ENCODE measurements at places on chromosomes 16 and 17. TPM values are rescaled to one million over a fixed set of nuclear protein-coding genes. Genes with fewer than 3 reads are reported as not detected.

Gene TBC1D3H
- total RNA-seq = not detected

Gene EVPLL
- 0.11 TPM for total RNA-seq

Gene PHOSPHO1
- total RNA-seq = not detected

Gene CENPX
- total RNA-seq = 13.7 TPM

Gene ALOXE3
- total RNA-seq = 2.4 TPM

All from placental epithelial cell (primary cell).